ENCODE measurements at places on chromosomes 16 and 17. TPM values are rescaled to one million over a fixed set of nuclear protein-coding genes. Genes with fewer than 3 reads are reported as not detected.

DNA sequence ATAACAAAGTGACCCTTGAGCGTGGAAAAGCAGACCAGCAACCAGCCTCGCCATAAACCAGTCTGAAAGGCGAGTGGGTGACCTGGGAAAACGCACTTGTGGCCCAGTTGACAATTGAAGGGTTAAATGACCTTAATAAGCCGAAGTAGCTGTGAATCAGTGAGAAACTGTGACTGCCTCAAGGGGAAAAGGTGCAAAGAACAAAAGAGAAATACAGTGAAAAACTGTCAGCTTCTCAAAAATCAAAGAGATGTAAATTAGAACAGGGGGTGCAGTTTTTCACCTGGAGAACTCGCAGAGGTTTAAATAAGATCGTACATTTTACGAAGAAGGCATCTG lies 124.1 kb downstream of the CMIP start:
- H3K27ac ChIP-seq: no peak overlapping the region
- peak overlapping the region; percentile 47 for H3K4me3 ChIP-seq
- no peak for DNase-seq
- peaks cover 44% of the 10 kb centered on the region for H3K4me1 ChIP-seq
- no peaks in the 10 kb centered on the region for H3K27me3 ChIP-seq

DNA sequence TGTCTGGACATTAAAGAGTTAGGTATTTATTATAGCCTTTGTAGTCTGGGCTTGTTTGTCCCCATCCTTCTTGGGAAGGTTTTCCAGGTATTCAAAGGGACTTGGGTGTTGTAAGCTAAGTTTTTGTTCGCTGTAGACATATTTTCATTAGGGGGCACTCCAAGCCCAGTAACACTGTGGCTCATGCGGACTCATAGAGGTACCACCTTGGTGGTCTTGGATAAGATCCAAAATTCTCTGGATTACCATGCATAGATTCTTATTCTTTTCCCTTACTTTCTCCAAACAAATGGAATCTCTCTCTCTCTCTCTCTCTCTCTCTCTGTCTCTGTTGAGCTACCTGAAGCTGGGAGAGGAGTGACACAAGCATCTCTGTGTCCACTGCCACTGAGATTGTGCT lies 48.9 kb downstream of the ERCC4 start:
- H3K27ac ChIP-seq: no peak overlapping the region
- H3K4me3 ChIP-seq: no peak overlapping the region
- DNase-seq: no peak
- H3K4me1 ChIP-seq: no peaks in the 10 kb centered on the region
- H3K27me3 ChIP-seq: no peaks in the 10 kb centered on the region

GRCh38 chr16:86519649-86520316 lies 9.5 kb downstream of the FOXF1 start:
- peak overlapping the region; percentile 61 for H3K4me3 ChIP-seq
- H3K27me3 ChIP-seq: peaks cover 98% of the 10 kb centered on the region
- no peaks in the 10 kb centered on the region for H3K4me1 ChIP-seq
- no peaks in the 10 kb centered on the region for H3K36me3 ChIP-seq
- no peak overlapping the region for H3K27ac ChIP-seq
- DNase-seq: peak; percentile 75

DNA sequence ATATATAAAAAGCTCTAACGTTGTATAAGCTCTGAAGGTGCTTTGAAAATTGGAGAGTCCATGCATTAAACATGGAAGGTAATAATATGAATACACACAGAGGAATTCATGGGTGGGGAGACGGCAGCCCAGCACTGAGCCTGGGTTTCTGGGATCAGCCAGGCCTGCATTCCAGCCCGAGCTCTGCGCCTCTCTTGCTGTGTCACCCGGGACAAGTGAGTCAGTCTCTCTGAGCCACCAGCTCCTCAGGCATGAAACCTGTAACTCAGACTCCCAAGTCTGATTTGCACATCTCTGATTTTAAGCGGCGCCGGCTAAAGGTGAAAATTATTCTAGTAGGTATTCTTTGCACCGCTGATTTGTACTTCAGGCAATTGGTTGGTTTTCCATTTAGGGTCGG lies 238.8 kb downstream of the MRTFB start:
- H3K36me3 ChIP-seq: peaks cover 7% of the 10 kb centered on the region
- no peaks in the 10 kb centered on the region for H3K27me3 ChIP-seq
- H3K4me3 ChIP-seq: no peak overlapping the region

DNA sequence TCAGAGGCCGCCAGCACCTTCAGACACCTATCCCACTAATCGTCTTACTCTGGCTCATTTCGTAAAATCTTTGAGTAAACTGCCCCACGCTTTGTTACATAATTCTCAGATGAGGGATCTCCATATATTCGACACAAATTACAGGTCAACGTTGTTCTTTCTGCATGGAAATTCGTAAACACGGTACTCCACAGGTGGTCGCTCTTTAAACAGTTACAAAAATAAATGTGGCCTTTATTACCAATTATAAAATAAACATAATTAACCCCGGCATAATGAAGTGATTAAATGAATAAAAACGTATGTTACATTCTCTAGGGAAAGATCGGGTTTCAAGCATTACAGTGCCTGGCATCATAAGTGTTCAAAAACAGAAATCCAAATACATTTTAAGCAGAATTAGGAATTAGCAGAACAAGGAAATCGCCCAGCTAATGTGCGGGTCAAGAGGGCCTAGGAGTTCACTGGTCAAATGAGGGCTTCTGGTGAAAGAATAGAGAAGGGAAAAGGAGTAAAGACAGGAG lies 943 bp upstream of the PIP4K2B start:
- peak overlapping the region; percentile 78 for H3K27ac ChIP-seq
- H3K27me3 ChIP-seq: no peaks in the 10 kb centered on the region
- H3K4me1 ChIP-seq: peaks cover 39% of the 10 kb centered on the region
- H3K36me3 ChIP-seq: peaks cover 88% of the 10 kb centered on the region

GRCh38 chr16:2874912-2875362 lies 8.1 kb upstream of the FLYWCH2 start:
- H3K36me3 ChIP-seq: no peaks in the 10 kb centered on the region
- peak; percentile 84 for DNase-seq
- H3K4me1 ChIP-seq: no peaks in the 10 kb centered on the region
- H3K4me3 ChIP-seq: no peak overlapping the region

GRCh38 chr17:30116661-30117551 lies at the start of gene NSRP1:
Gene NSRP1 (plus strand): TSS chr17:30116816. CDS start chr17:30116844, 28 bp downstream.
- H3K4me3 ChIP-seq: peak within 1 kb of the TSS; percentile 98
- peak; percentile 95 for DNase-seq
- H3K27me3 ChIP-seq: no peaks in the 10 kb centered on the region
- H3K4me1 ChIP-seq: peaks cover 11% of the 10 kb centered on the region

DNA sequence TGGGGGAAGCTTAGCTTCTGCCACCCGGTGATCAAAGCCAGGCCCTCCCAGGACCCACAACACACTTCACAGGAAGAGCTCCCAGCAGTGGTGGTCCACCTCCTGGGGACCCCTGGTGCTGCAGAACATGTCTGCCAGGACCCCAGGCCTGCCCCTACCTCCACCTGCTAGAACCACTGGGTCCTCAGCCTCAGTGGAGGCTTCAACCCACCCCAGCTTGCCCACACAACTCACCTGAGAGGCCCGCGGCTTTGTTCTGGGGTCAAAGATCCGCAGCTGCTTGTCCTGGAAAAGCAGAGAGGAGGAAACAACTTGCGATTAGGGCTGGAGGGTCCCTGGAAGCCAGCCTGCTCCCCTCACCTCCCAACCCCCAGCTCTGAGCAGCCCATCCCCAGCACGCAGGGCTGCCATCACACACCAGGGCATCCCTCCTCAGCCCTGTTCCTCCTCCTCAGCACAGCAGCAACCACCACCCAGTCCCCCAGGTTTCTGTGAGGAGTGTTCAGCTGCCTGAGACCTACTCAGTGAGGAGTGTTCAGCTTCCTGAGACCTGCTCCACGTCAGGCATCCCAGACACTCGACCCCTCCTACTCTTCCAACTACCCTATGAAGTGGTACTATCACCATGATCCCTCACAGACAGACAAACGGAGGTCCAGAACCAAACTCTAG lies 21.2 kb downstream of the CORO7 start:
- no peak overlapping the region for H3K4me3 ChIP-seq
- H3K27me3 ChIP-seq: no peaks in the 10 kb centered on the region
- peaks cover 38% of the 10 kb centered on the region for H3K36me3 ChIP-seq
- DNase-seq: no peak
- H3K27ac ChIP-seq: no peak overlapping the region

The PRR35 gene
- total RNA-seq: not detected

The TEX14 gene
- 0.07 TPM for total RNA-seq

The CFDP1 gene
- 70.9 TPM for total RNA-seq

The EME1 gene
- 33.5 TPM for total RNA-seq

The C17orf113 gene
- 4.5 TPM for total RNA-seq

Measured in Calu3 (cell line).